Airway epithelial cell (primary cell): ENCODE measurements at places on chromosomes 6 and 20. TPM values are rescaled to one million over a fixed set of nuclear protein-coding genes. Genes with fewer than 3 reads are reported as not detected.

The BCL2L1 gene
- 72.1 and 98.5 TPM in 2 replicates for total RNA-seq

The VNN1 gene
- total RNA-seq: not detected in 2 replicates

The VWA7 gene
- total RNA-seq: 1.6 and 2.8 TPM in 2 replicates

The SAYSD1 gene
- 8.3 and 9.7 TPM in 2 replicates for total RNA-seq

The SIRPB1 gene
- 1.3 and 4.0 TPM in 2 replicates for total RNA-seq

The OR2B6 gene
- not detected in 2 replicates for total RNA-seq

The TSPO2 gene
- not detected in 2 replicates for total RNA-seq

The ZBP1 gene
- total RNA-seq: not detected in 2 replicates

The ISM1 gene
- 0.28 TPM in 1 of 2 replicates, not detected in the other for total RNA-seq

The LRRC73 gene
- 0.05 and 0.21 TPM in 2 replicates for total RNA-seq

The PRICKLE4 gene
- total RNA-seq: 0.28 and 2.5 TPM in 2 replicates

The BNIP5 gene
- total RNA-seq: 0.21 TPM in 1 of 2 replicates, not detected in the other

The FERMT1 gene
- 26.7 and 37.3 TPM in 2 replicates for total RNA-seq

The OR2H1 gene
- not detected in 2 replicates for total RNA-seq

The CRIP3 gene
- total RNA-seq: not detected in 2 replicates

The RFX6 gene
- total RNA-seq: not detected in 2 replicates

The WFDC2 gene
- 1.3 and 4.9 TPM in 2 replicates for total RNA-seq

The ARFGEF3 gene
- total RNA-seq: 3.0 and 4.9 TPM in 2 replicates

The SRSF12 gene
- 0.19 and 0.21 TPM in 2 replicates for total RNA-seq

The SYCP2L gene
- 0.33 and 0.35 TPM in 2 replicates for total RNA-seq

The MYB gene
- total RNA-seq: 1.6 and 3.9 TPM in 2 replicates

The TSBP1 gene
- total RNA-seq: not detected in 2 replicates

The C4A gene
- total RNA-seq: 0.05 and 1.1 TPM in 2 replicates

The PI16 gene
- not detected in 2 replicates for total RNA-seq

The IL17F gene
- not detected in 2 replicates for total RNA-seq

The CSNK2B gene
- total RNA-seq: 236 and 271 TPM in 2 replicates

The EYA4 gene
- 1.4 and 3.9 TPM in 2 replicates for total RNA-seq

The LAMA2 gene
- total RNA-seq: 0.37 and 0.49 TPM in 2 replicates

The RAB44 gene
- total RNA-seq: 0.07 and 0.19 TPM in 2 replicates

The MOG gene
- total RNA-seq: not detected in 2 replicates

The RIPOR3 gene
- total RNA-seq: 0.05 and 0.56 TPM in 2 replicates

The TFAP2C gene
- 10.8 and 13.3 TPM in 2 replicates for total RNA-seq

The MTFR2 gene
- 5.1 and 9.1 TPM in 2 replicates for total RNA-seq

The UST gene
- 4.8 and 6.6 TPM in 2 replicates for total RNA-seq

The CCM2L gene
- total RNA-seq: not detected in 2 replicates

The GMPR gene
- total RNA-seq: 0.21 TPM in 1 of 2 replicates, not detected in the other

The SLC24A3 gene
- total RNA-seq: 0.07 and 0.09 TPM in 2 replicates

The TMEM151B gene
- total RNA-seq: under 0.01 TPM in 1 of 2 replicates, not detected in the other

The DOK5 gene
- total RNA-seq: not detected in 2 replicates

The LRFN2 gene
- not detected in 2 replicates for total RNA-seq

The OARD1 gene
- 13.6 and 14.5 TPM in 2 replicates for total RNA-seq

The GPR6 gene
- total RNA-seq: not detected in 2 replicates

The MRPS18B gene
- total RNA-seq: 46.5 and 60.3 TPM in 2 replicates

The FAM83C gene
- total RNA-seq: 1.2 and 3.2 TPM in 2 replicates

The SAMD10 gene
- total RNA-seq: 11.1 and 11.6 TPM in 2 replicates

The XKR7 gene
- total RNA-seq: not detected in 2 replicates

The IFNGR1 gene
- 37.2 and 53.3 TPM in 2 replicates for total RNA-seq

The KCNK15 gene
- not detected in 2 replicates for total RNA-seq

The MEP1A gene
- 0.14 and 0.21 TPM in 2 replicates for total RNA-seq

The KHDC1L gene
- not detected in 2 replicates for total RNA-seq

The HLA-DQA2 gene
- total RNA-seq: not detected in 2 replicates

The WFDC12 gene
- not detected in 2 replicates for total RNA-seq

The IGF2R gene
- 39.2 and 57.6 TPM in 2 replicates for total RNA-seq

The MCM9 gene
- 5.7 and 7.2 TPM in 2 replicates for total RNA-seq

The SLC17A9 gene
- total RNA-seq: 0.78 and 1.6 TPM in 2 replicates

The HIVEP2 gene
- 8.7 and 15.7 TPM in 2 replicates for total RNA-seq
